ENCODE measurements at places on chromosomes 3 and 15. TPM values are rescaled to one million over a fixed set of nuclear protein-coding genes. Genes with fewer than 3 reads are reported as not detected.

PAQR5 gene
- not detected for total RNA-seq

LRRN1 gene
- total RNA-seq: 0.05 TPM

GRCh38 chr3:55000953-55001352 is 73.1 kb upstream of the LRTM1 start:
- no peak for DNase-seq

- no peak for DNase-seq
These were observed 44.5 kb upstream of the MYO5C start for GRCh38 chr15:52340093-52340492.

DNA sequence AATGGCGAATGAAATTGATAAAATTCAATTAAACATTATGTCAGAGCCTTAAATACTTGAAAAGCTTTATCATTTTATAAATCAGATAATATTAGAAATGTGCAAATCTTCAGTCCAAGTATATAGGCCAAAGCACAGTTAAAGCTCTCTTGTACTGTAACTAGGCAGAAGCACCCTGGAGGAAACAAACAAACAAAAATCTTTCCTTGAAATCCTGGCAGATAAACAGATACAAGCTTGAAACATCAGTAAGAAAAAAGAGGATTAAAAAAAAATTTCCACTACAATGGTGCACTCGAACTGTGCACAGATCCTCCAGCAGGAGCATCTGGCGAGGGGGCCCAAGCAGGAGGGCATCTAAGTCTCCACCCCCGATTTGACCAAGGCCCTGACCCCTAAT is 166.6 kb downstream of the PLD1 start:
- no peak for DNase-seq

GRCh38 chr15:32843219-32843815 is 125.5 kb downstream of the GREM1 start:
- no peak for DNase-seq

- DNase-seq: peak; percentile 73
These were observed at the start of gene FBLN2 for GRCh38 chr3:13548696-13549622. FBLN2 (plus strand) TSS chr3:13549125; CDS start chr3:13570356, 21,231 bp downstream.

DNA sequence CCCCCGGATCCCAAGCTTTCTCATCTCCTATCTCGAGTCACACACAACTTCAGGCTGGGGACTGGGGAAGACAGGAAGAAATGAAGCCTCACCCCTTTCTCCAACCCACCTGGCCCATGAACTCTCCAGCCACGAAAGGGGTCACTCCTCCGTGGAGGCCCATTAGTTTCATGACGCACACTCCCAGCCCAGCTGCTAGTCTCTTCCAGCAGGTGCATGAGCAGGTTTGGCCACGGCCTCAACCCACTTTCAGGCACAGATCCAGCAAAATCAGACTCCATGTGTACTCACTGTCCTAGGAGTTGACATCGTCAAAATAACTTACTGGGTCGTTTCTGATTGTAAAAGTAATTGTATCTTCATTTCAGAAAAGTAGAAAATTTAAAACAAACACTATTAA is 76.6 kb downstream of the C3orf70 start:
- DNase-seq: no peak

THSD4 gene
- total RNA-seq: not detected

ISLR2 gene
- not detected for total RNA-seq

- DNase-seq: no peak
These were observed 177.5 kb upstream of the CGNL1 start for GRCh38 chr15:57198654-57199291.

- DNase-seq: no peak
These were observed 16.3 kb downstream of the MORF4L1 start for GRCh38 chr15:78889000-78889399.

GRCh38 chr15:47857776-47858167 is 140.5 kb downstream of the SEMA6D start:
- no peak for DNase-seq

SUCNR1 gene
- not detected for total RNA-seq

- DNase-seq: no peak
These were observed 9.5 kb downstream of the MYL3 start for GRCh38 chr3:46853441-46854415.

- DNase-seq: peak; percentile 78
These were observed 16.0 kb upstream of the CCNL1 start for GRCh38 chr3:157175691-157176507.

DNA sequence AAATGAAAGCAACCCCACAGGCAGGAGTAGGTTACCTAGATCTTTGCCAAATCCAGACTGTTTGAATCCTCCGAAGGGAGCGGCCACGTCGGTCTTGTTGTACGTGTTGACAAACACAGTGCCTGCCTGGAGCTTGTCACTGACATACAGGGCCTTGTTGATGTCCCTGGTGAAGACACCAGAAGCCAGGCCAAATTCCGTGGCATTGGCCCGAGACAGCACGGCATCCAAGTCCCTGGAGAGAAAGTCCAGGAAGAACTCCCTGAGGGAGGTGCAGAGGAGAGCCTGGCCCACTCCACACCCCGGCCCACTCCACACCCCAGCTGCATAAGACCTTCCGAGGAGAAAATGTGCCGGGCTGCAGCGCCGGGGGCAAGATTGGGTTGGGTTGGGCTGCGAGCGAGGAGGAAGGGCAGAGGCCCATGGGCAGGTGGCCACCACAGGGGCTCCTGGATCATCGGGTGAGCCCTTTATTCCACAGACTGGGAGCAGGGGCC is 21.8 kb upstream of the SLC41A3 start:
- DNase-seq: no peak

DNA sequence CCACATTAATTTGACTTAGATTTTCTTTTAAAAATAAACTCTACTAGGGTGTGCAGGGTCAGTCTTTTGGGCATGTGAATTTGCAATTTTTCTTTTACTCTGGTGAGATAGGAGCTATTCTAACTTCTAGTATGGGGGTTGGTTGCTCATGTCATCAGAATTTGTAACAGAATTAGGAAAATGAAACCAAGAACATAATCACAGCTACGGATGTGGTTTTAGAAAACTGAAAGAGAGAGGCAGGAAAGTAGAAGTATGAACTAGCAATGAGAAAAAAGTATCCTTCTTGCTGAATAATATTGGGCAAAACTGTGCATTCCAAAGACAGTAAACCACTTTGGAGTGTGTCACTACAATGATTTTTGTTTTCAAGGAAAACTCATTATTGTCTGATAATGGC is 43.3 kb downstream of the ADPGK start:
- DNase-seq: peak; percentile 68

KLF15 gene
- 0.19 TPM for total RNA-seq
